ENCODE measurements at places on chromosomes 16 and 17. TPM values are rescaled to one million over a fixed set of nuclear protein-coding genes. Genes with fewer than 3 reads are reported as not detected.

MILR1 gene
- 8.5 TPM for total RNA-seq

TCAP gene
- 0.37 TPM for total RNA-seq

ALOX12B gene
- not detected for total RNA-seq

KRTAP4-4 gene
- total RNA-seq = not detected

TP53TG3B gene
- not detected for total RNA-seq

TP53TG3F gene
- not detected for total RNA-seq

LGALS9 gene
- total RNA-seq = 1.8 TPM

FBXO39 gene
- 0.14 TPM for total RNA-seq

TEX19 gene
- total RNA-seq = under 0.01 TPM

Data from smooth muscle cell of bladder (primary cell).